ENCODE measurements at places on chromosomes 6 and 20.
A peak's percentile ranks its signal among the peaks of the same experiment; 100 is the strongest.

- no peak for DNase-seq
These were observed 34.6 kb upstream of the LAMA2 start for GRCh38 chr6:128848212-128848935.

GRCh38 chr6:100464903-100465700, at the start of gene SIM1:
Gene SIM1, minus strand, starts transcription at chr6:100464921. Its CDS starts 1,453 bp downstream, at chr6:100463468.
- DNase-seq = peak; percentile 98

DNA sequence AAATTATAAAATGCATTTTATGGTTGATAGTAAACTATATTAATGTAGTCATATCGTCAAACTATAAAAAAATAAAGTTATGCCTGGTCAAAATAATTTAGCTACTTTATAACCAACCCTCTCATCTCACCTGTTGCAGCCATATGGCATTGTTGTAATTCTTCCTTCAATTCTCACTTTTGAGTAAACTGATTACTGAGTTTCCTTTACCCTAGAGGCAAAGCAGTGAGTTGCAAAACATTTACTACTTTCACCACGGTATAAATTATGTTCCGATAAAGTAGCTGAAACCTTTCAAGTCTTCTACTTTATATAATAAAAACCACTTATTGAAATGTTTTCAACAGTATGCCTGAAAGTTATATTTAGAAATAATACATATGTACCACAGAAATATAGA, 113.8 kb downstream of the AHI1 start:
- no peak for DNase-seq

GRCh38 chr6:70527071-70527737, 39.5 kb upstream of the SDHAF4 start:
- DNase-seq = peak; percentile 47

- no peak for DNase-seq
These were observed 50.9 kb downstream of the MYH7B start for GRCh38 chr20:35006531-35006971.

DNA sequence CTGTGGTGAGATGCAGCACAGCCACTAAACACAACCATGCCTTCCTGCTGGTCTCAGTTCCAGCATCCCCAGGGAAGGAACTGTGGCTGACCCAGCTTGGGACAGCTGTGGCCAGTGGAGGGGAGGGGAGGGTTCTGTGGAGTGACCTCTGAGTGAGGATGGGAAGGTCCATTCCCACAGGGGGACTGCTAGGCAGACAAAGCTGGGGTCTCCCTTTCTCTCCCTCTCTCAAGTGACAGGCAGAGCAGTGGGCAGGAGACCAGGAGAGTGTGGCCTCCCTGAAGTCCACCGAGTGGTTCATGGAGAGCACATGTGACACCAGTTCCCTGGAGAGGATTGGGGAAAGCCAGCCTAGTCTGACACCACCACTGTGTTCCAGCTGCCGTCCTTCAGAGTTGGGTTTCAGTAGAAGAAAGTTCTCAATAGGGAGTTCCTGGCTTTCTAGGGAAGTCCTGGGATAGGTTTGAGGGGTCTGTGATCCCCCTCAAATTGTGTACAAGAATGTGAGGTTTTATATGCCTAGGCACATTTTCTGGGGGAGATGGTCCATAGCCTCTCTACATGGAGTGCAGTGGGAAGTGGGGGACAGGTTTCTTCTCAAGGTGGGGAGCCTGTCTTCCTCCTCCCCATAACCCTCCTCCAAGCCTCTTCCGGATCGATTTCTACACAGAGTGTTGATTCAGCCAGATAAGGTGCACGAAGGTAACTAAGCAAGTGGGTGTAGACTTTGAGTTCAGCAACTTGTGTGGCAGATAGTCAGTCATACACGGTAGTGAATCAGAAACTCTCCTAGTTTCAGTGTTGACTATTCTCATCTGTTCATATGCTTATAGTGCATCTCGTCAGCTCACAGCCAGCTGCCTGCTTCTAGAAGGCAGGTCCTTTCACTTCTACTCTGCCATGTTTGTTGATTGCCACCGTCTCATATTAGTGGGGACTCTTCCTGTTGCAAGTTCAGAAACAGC, 18.9 kb downstream of the MANBAL start:
- no peak for DNase-seq

GRCh38 chr6:13165502-13166172, 162.7 kb downstream of the TBC1D7 start:
- DNase-seq = no peak

Data from fibroblast of skin of scalp (primary cell).